ENCODE measurements at places on chromosomes 11 and 22.
A peak's percentile ranks its signal among the peaks of the same experiment; 100 is the strongest.

DNA sequence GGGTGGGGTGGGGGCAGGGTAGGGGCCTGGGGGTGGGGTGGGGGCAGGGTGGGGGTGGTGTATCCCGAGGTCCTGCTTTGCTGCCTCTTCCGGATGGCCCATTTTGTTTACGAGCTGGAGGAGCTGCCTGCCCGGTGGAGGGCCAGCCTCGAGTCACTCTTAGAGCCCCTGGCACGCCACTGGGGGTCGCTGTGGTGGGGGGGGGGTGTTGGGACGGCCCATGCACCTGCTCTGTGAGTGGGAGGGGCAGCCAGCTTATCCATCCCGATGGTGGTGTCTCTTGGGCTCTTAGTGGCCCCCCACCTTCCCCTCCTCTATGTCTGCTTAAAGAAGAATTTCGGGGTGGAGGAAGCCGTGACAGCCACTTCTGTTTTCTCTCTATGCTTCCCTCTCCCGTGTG lies 24.6 kb downstream of the MRGPRD start:
- DNase-seq = no peak

GRCh38 chr11:110935018-110935640 lies 222.9 kb upstream of the ARHGAP20 start:
- no peak for DNase-seq

DNA sequence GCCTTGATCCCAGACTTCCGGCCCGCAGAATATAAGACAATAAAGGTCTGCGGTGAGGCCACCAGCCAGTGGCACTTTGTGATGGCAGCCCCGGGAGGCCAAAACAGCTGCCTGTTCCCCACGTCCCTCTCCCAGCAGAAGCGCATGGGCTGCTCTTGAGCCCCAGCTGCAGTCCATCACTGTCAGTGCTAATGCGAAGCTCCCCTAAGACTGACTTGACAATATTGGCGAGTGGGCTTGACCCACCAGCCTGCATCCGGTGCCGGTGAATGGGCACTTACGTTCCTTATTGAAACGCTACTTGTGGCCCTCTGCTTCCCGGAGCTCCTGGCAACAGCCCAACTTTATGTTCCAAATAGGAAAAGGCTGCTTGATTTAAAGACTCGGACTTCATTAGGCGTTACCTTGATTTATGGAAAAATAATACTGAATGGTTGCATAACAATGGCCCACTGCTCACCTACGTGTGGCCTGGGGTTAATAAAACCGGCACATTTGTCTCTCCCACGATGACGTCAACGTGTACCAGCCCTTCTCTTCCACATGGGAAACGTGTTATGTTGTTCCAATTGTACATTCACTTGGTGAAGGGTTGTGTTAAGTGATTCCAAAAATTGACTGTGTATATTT lies 93.4 kb upstream of the SEPTIN5 start:
- DNase-seq = no peak

GRCh38 chr11:47373876-47374719 lies 4.2 kb downstream of the SPI1 start:
- DNase-seq = peak; percentile 68

- no peak for DNase-seq
Observed at GRCh38 chr11:24859801-24860300, 363.0 kb downstream of the LUZP2 start.

All from activated gamma-delta T cell (primary cell).